ENCODE measurements at places on chromosomes 1 and 21. TPM values are rescaled to one million over a fixed set of nuclear protein-coding genes. Genes with fewer than 3 reads are reported as not detected.

The AMY1C gene
- not detected for total RNA-seq

The MRAP gene
- total RNA-seq, result not detected

The KMO gene
- 2.4 TPM for total RNA-seq

The AIM2 gene
- 8.9 TPM for total RNA-seq

DNA sequence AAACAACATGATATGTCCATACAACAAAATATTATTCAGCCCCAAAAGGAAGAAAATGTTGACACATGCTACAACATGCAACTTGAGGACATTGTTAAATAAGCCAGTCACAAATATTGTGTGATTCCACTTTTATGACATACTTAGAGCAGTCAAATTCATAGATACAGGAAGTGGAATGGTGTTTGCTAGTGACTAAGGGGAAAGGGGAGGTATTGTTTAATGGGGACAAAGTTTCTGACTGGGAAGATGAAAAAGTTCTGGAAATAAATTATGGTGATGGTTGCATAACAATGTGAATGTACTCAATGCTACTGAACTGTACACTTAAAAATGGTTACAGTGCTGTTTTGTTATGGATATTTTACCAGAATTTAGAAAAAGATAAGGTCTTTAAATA is 77.7 kb downstream of the RHOU start:
- DNase-seq, result no peak

DNA sequence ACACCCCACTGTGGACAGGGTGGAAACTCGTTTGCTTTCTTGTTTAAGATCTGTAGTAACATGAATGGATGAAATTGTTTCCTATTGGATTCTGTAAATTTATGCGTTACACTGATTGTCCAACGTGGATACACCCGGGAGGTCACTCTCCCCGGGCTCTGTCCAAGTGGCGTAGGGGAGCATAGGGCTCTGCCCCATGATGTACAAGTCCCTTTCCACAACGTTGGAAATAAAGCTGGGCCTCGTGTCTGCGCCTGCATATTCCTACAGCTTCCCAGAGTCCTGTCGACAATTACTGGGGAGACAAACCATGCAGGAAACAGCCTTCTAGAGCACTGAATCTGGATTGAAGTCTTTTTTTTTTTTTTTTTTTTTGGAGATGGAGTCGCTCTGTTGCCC is 1.4 kb downstream of the RCC1 start:
- DNase-seq, result no peak

DNA sequence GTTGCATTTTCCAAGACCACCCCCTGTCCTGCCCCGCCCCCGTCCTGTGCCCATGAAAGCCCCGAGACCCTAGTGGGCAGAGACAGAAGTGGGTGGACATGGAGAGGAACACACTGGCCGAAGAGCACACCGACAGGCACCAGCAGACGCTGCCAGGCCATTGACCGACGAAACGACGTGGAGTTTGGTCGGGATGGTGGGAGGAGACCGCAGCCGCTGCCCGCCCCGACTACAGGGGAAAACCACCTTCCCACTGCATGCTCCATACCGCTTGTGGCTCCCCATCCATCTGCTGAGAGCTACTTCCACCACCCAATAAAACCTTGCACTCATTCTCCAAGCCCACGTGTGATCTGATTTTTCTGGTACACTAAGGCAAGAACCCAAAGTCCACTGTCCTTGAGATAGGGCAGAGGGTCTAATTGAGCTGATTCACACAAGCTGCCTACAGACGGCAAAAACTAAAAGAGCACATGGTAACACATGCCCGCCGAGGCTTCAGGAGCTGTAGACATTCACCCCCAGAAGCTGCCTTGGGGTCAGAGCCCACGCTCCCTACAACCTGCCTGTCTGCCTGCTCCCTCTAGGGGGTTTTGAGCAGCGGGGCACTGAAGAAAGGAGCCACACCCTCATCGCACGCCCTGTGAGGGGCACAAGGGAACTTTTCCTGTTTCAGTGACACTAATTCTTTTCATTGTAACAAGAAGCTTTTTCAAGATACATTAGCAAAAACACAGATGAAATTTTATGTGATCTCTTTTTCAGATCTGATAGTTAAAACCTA is 81.2 kb upstream of the RAB3GAP2 start:
- DNase-seq, result no peak

GRCh38 chr21:44391345-44392091 is 38.1 kb downstream of the TRPM2 start:
- DNase-seq, result no peak

DNA sequence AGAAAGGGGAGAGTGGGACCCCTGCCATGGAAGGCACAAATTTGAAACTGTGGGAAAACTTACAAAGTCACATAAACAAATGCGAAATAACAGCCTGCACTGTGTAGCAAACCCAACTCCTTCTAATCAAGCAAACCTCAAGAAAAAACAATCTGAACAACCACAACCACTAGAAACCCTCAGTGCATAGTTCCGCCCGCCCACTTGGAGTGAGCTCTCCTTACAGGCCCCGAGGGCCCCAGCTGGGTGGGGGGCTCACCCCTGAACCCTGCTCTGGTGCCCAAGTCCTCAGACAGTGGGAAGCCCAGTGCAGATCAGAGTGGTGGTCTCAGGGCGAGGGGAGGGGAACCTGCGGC is 931 bp upstream of the MXRA8 start:
- DNase-seq, result no peak

DNA sequence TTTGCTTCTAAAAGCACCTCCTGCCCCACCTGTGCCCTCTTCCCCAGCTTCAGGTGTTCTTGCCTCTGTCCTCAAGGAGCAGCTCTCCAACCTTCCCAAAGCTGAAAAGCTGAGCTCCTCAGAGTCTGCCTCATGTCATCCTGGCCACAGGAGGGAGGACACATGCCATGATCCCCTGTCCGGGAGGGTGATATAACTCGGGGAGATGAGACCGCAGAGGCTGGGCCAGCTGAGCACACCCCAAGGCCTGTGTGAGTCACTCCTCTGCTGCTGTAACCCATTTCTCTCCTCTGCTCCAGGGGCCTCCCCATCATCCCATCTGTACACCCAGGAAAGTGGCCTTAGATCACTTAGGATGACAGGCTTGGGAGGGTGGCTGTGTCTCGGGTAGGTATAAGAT is 49.8 kb downstream of the EPHB2 start:
- no peak for DNase-seq

- no peak for DNase-seq
These were observed 24.2 kb upstream of the SYDE2 start for GRCh38 chr1:85224734-85225623.

DNA sequence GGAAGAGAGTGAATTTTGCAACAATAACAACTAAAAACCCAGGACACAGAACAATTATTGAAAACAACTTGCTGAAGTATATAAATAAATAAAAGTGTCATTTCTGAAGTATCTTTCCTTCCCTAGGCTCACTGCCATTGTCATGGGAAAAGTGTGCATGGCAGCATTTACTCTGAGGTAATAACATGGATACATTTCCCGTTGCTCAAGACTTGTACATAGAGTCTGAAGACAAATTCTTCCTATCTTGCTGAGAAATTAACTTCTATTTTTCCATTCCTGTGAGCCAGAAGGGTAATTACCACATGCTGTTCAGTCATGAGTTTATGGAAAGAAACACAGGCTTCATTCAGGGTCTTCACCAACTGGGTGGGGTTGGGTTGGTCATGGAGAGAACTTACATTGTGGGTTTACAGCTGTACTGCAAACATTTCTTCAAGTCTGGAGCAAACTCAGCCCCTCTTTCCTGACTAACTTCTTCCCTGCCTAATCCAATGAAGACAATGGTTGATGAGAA is 32.2 kb downstream of the ST6GALNAC3 start:
- DNase-seq, result no peak

DNA sequence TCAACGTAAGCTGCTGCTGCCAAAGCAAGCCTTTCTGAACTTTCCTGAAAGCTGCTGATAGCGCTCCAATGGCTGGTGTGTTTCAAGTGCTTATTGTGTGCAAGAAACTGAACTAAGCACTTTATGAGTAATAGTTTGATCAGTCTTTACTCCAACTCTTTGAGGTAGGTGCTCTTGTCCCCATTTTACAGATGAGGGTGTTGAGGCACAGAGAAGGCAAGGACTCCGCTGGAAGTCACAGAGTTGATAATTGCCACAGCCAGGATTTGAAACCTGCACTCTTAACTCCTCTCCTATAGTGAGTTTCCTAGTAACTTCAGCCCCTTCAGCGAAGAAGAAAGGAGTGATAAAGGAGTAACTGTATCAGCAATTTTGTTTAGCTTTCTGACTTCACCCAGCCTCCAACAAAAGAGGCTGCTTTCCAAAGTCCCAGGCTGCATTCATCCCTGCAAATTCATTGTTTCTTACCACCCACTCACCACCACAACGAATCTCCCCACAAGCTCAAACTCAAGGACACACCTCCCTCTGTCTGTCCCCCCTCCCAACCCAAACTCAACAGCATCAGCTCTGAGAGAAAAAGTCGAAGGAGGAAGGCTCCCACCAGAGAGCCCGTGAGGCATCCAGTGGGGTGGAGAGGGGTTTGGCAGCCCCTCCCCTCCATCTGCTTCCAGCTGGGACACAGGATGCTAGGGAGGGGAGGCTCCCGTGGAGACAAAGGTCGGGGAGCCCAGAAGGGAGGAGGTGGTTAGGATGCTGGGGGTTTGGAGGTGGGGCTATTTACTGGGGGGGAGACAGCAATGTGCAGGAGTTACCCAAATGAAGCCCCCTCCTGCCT is 139.6 kb downstream of the NAV1 start:
- DNase-seq, result no peak

All from GM12878 (cell line).